Left lung (tissue), 14 donors: ENCODE measurements at places on chromosomes 6 and 20.

- DNase-seq: no peak
Observed at GRCh38 chr6:107124934-107125348, 9.6 kb upstream of the BEND3 start.

DNA sequence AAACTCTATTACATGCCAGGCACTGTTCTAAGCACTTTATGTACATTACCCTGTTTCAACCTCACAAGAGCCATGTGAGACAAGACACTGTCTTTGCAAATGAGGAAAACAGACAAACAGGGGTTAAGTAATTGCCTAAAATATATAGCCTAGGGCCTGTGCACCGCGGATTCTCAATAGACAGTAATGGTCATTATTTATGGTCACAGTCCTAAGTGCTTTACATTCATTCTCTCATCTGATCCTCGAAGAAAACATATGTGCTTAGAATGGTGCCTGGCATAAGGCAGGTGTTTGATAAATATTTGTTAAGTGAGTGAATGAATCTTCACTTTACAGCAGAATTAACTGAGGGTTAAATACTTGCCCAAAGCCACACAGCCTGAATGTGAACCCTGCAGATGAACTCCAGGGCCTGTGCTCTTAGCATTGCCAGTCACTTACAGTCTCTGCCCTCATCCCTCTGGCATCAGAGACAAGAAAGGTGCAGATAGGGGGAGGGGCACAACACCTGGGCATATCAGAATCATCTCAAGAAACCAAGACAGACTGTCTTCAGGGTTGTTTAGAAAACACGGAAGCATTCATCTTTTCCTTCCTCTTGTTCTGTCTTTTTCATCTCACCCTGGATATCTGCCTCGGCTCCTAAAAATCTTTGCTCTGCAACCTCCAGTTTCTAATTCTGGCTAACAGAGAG, 92.8 kb upstream of the SASH1 start:
- no peak for DNase-seq

- DNase-seq: no peak
Observed at GRCh38 chr20:18851629-18852028, 38.0 kb downstream of the SCP2D1 start.

GRCh38 chr6:39488255-39488879, 165.9 kb upstream of the KCNK16 start:
- no peak for DNase-seq

DNA sequence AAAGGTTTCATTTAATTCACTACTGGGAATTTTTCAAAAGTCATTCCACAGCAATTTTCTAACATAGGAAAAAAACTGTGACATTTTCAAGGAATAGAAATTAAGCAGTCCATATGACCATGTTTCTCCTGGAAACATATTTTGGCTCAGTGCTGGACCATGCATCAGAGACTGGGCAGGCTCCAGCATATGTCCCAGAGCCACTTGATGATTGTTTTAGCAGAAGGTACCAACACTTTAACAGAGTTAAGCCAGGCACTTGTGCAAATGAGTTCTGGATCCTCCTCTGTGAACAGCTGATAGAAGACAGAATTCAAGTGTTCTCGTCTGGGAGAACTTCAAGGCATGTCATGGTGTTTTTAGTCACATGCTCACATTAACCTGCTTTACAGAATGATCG, 516.3 kb downstream of the COL12A1 start:
- no peak for DNase-seq

DNA sequence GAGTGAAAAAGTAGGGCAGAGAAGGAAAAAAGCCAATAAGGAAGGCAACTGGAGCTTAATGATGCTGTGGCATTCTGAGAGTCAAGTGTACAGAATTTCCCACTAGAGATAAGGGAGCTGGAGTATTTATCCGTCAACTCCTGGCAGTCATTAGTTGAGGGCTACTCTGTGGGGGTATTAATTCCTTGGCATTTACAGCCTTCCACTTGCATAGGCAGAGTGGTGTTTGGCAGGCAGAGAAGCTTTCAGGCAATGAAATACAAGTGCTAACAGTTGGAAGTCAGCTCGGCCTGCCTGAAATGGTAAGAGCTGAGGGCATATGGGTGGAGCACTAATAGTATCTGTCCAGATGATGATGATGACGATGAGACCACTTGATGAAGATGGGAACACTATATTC, 207.3 kb upstream of the FLRT3 start:
- DNase-seq: no peak

- no peak for DNase-seq
Observed at GRCh38 chr6:26202811-26203583, 115.8 kb downstream of the HFE start.

GRCh38 chr6:170044836-170045562, 245.9 kb downstream of the DLL1 start:
- peak; percentile 31 for DNase-seq

- no peak for DNase-seq
Observed at GRCh38 chr20:37726971-37727956, 33.4 kb downstream of the CTNNBL1 start.

- DNase-seq: no peak
Observed at GRCh38 chr6:169501128-169501527, 200.7 kb downstream of the WDR27 start.

- no peak for DNase-seq
Observed at GRCh38 chr20:49320460-49320859, 42.6 kb upstream of the ZNFX1 start.

DNA sequence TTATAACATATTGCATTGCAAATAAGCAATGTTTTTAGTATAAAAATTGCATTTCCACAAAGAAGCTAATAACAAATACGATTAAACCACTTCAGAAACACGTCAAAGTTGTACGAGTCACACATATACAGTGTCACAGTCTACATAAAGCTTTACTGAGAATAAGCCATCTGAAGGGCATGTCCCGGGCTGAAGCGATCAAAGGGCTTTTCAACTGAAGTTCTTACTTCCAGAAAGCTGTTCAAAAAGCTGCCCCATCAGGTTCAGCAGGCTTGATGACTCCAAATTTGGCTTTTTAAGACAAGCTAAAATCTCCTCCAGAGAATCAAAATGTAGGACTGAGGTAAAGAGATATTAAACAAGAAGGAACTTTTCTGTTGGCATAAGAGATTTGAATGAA, 37.5 kb upstream of the HAO1 start:
- peak; percentile 51 for DNase-seq

GRCh38 chr6:40456390-40457013, 130.7 kb downstream of the LRFN2 start:
- no peak for DNase-seq

GRCh38 chr20:44405257-44405656, 49.8 kb downstream of the HNF4A start:
- no peak for DNase-seq

DNA sequence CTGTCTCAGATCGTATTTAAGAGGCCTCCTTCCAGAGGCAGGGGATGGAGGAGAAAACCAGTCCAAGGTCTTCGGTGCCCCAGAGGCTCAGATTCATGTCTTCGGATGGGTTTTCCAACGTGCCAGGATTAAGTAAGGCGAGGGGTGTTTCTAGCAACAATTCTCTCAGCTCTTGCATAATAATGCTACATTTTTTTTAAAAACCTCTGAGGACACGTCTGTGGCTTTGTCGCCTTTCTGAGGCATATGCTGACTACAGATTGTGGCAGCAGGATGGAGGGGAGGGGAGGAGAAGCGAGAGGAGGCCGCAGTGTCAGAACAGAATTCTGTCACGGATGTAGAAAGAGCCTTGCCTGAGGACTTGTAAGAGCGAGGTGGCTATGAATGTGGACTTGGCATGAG, 17.7 kb upstream of the CCDC167 start:
- DNase-seq: no peak

- no peak for DNase-seq
Observed at GRCh38 chr6:52288841-52289240, 4.3 kb upstream of the MCM3 start.

DNA sequence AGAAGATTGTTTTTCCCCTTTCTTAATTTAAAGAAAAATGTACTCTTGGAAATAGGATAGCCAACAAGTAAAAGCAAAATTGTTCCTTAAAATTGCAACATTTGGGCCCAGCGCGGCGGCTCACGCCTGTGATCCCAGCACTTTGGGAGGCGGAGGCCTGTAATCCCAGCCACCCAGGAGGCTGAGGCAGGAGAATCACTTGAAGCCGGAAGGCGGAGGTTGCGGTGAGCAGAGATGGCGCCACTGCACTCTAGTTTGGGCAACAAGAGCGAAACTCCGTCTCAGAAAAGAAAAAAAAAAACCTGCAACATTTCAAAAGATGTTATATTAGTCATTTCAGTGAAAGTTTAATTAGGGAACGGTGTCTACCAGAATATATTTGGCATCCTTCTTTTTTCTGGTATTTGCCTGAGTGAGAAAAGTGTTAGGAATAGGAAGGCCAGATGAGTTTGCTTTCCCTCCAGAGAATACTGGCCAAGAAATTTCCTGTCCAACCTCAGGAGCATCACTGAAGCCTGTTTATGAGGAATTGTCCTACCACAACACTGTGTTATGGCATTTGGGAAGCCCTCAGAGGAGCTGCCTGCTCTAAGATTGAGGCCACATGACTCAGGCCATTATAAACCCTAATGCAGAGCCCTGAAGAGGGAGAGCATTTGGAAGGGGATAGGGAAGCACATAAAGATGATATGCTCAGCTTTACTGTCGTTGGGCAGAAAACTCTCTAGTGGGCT, 1.2 kb upstream of the GJA1 start:
- no peak for DNase-seq
